SK-N-MC (cell line): ENCODE measurements at places on chromosomes 6 and 20.

DNA sequence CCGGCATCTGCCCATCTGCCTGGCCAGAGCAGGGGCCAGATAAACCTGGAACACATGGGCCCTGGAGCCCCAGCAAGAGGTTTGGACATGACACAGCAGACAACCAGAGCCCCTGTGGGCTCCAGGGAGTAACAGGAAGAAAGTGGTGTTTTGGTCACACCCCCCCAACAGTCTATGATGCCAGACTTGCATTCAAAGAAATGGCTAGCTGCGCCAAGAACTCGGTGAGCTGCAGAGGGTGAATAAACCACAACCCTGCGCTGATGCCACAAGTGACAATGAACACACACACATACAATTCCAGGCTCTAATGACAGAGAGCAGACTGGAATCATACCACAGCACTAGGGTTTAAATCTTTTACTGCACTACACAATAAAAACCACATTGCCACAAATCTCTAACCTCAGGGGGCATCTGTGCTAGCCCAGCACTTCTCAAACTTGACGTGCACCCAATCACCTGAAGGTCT is 34.0 kb downstream of the TRERF1 start:
- DNase-seq, result no peak

- DNase-seq, result no peak
Observed at GRCh38 chr6:11011787-11012234, 32.3 kb downstream of the ELOVL2 start.

- DNase-seq, result no peak
Observed at GRCh38 chr6:42401613-42401951, 50.1 kb downstream of the TRERF1 start.

- no peak for DNase-seq
Observed at GRCh38 chr20:56429502-56429901, 17.4 kb downstream of the CASS4 start.

DNA sequence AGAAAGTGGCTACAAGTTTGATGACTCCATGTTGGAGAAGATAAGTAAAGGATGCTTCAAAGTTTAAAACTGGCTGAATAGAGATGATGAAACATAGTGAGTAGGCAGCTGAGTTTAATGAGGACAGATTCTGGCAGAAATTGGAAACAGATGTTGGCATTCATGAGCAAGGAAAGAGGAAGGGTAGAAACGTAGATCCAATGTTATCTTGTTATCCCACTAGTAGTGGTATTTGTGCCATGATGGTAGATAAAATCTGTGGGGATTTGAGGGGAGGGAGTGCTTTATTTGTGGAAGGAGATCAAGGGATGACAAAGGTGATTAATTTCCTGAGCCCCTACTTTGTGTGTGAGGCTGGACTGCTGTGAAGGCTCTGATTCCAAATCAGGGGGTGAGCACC is 69.5 kb downstream of the MRAP2 start:
- DNase-seq, result peak; percentile 67

GRCh38 chr6:158471339-158471738 is 88.6 kb upstream of the TMEM181 start:
- DNase-seq, result no peak

DNA sequence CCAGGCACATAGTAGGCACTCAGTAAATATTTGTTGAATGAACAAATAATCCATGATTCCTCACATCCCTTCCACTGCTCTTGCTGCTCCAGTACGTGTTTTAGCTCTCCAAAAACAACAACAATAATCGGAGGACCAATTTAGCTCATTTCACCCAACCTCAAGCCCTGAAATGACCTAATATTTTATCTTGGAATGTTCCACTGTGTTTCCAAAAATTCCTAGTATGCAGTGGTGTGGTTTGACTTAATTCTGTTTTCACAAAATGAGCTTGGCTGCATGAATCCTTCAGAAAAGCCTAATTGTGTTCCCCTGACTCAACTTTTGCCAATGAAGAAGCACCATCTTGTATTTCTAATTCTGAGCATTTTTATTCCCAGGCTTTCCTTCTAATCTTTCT is 168.0 kb upstream of the PHACTR1 start:
- no peak for DNase-seq

- DNase-seq, result no peak
Observed at GRCh38 chr6:107646176-107646575, 156.3 kb downstream of the SOBP start.

DNA sequence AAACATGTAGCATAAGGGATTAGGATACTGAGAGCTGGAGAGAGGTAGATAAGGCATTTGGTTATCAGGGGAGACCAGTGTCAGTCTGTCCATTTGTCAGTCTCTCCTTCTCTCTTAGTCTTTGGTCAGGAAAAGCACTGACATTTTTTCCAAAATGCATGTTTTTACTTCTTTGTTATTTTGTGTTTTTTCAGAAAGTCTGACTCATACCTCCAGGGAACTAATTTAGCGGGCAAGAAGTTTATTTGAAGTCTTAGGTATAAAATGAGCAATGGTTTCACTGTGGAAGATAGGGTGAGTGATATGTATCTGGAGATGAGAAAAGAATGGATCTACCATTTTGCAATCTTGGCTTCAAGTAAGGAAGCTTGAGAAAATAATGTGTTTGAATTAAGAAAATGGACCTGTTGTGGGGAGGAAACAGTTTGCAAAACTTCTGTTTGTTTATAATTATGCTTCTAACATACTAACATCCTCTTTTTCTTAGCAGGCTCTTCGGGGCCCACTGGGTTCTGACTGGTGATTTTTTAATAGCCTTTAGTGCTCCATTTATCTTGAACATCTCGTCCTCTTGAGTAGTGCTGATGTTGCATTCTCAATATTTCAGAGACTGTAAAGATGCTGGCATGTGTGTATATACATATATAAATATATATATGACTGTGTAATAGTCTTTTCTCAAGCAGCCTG is 66.9 kb upstream of the FABP7 start:
- DNase-seq, result no peak

GRCh38 chr6:169172946-169173345 is 80.7 kb downstream of the THBS2 start:
- no peak for DNase-seq
